ENCODE measurements at places on chromosomes 3 and 15.

DNA sequence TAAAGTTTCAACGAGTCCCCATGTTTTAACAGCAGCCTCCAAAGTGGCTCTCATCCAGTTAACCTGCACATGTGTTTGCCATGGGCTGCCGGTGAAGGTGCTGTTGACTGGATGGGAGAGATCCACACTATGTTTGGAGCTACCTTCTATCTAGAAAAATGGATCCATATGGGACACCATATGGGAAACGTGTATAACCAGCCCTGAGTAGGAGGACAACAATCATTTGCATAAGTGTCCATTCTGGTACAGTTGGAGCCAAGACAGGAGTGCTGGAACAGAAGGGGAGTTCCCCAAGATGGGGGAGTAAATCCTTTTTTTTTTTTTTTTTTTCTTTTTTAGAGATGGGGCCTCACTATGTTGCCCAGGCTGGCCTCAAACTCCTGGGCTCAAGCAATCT, 36.6 kb downstream of the MKRN2 start:
- no peak for DNase-seq

- no peak for DNase-seq
Observed at GRCh38 chr3:114439284-114439683, 145.5 kb downstream of the TIGIT start.

DNA sequence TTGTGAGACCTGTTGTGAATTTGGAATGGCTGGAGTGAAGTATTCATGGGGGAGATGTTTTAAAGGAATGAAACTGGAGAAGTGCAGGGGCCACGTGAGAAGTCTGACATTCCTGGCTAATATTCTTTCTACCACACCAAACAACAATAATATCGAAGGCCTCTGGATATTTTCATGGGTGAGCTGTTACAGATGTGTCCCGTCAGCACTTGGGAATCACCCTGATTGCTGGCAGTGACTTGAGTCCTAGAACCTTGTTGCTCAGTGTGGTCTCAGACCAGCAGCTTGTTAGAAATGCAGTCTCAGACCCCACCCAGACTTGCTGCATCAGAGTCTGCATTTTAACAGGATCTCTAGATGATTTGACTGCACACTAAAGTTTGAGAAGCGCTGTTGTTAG, 113.8 kb downstream of the ITPR1 start:
- DNase-seq = no peak

DNA sequence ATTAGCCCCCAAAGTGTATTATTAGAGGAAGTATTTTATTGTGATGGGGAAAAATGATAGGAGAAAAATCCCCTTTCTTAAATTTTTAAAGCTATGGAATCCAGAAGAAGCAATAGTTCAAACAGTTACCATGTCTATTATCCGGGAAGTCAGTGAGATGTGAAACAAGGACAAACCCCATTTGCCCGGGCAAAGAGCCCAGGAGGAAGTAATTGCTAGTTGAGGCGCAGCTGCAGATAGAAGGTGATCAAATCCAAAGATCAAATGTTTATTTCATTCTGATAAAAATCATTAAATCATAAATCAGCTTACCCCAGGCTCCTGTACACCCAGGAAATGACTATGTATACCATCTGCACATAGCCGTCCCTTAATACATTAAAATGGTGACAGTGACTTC, 204.0 kb upstream of the CRBN start:
- no peak for DNase-seq

DNA sequence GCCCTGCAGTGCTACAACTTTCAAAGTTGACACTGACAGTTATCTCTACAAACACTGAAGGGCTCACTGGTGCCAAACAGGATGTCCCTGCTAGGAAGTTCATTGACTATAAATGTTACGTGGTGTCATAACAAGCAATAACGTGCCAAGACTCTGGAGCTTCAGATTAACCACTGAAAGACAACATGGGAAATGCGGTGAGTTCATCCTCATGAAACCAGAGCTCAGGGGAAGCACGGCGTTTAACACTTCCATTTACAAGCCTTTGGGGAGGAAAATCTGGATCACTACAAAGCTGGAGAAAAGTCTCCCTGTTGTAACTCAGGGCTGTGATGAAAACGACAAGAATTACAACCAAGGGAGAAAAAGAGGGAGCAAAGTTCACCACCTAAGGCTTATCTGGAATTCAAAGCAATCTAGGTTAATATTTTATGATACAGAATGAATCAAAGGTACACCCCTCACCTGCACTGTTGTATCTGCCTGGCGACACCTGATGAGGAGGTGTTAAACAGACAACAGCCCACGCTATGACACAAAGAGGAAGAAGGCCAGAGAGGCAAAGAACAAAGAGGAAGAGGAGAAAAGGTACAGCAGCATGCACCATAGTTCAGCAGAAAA, 27.0 kb downstream of the SHQ1 start:
- peak; percentile 11 for DNase-seq

DNA sequence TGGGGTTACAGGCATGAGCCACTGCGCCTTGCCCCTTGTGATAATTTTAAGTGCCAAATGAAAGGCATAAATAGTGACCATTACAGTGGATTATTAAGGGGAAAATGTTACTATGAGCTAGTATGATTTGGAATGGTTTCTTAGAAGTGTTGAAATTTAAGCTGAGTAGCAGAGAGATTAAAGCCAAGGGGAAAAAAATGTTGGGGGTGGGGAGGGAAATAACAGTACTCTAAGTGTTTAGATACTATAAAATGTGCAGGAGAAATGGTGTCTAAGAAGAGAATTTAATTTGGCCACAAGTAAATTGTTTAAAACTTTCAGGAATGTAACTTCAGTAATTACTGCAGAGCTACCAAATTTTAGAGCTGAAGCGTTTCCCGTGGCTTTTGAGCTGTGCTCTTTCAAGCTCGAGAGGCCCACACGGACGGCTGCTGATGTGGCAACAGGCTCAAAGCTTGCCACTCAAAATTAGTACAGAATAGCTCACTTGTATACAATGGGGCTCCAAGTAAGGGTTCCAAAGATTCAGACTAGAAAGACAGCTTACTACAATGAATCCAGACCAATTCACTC, 23.9 kb upstream of the SLC12A8 start:
- DNase-seq = no peak

- no peak for DNase-seq
Observed at GRCh38 chr3:49661281-49661680, 12.9 kb upstream of the APEH start.

GRCh38 chr3:9399746-9400145, 2.3 kb downstream of the SETD5 start:
- DNase-seq = peak; percentile 72

GRCh38 chr3:152083135-152083534, 185.6 kb upstream of the MBNL1 start:
- DNase-seq = peak; percentile 54

DNA sequence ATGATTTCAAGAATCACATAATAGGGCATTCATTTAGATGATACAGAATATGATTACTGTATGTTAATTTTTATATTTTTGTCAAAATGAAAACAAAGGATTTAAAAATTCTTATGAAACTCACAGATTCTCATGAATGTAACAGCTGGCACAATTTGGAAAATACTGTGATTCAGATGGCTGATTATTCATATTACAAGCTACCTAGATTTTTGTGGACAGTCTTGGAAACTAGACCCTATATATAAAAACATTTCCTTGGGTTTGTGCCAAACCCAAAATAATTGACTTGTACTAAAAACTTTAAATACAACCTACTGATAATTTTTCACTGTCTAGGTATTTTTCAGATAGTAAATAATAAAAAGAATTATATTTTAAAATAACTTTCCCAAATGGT, 26.2 kb downstream of the ZBED2 start:
- DNase-seq = no peak

GRCh38 chr3:111335512-111336303, 206.3 kb upstream of the CD96 start:
- no peak for DNase-seq

DNA sequence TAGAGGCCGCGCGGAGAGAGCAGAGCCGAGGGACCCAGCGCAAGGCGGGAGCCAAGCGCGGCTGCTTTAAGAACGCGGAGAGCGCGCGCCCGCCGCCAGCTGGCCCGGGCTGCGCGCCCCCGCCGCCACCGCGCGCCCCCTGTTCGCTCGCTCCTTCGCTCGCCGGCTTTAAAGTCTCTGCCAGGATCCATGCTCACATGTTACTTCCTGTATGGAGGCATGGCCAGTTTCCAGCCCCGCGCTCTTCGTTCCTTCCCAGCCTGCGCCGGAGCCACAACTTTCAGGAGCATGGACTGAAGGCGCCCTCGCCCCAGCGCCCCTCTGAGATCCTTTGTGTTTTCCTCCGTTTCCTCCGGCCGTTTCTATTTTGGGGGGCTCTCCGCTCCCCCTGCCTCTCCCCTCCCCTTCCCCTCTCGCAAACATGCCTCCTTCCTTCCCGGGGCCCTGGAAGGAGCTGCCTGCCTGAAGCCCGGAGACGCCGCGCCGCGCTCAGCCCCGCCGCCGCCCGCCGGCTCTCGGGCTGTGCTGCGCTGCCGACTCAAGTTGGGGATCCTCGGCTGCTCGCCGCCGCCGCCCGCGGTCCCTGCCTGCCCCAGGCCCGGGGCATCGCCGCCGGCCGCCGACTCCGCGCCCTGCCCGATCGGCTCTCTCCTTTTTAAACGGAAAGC, at the start of gene PTPRG:
TSS of gene PTPRG (plus strand) at position 198 of the 668 bp plus-strand sequence. CDS start 717 bp downstream, outside the sequence.
- peak; percentile 97 for DNase-seq

DNA sequence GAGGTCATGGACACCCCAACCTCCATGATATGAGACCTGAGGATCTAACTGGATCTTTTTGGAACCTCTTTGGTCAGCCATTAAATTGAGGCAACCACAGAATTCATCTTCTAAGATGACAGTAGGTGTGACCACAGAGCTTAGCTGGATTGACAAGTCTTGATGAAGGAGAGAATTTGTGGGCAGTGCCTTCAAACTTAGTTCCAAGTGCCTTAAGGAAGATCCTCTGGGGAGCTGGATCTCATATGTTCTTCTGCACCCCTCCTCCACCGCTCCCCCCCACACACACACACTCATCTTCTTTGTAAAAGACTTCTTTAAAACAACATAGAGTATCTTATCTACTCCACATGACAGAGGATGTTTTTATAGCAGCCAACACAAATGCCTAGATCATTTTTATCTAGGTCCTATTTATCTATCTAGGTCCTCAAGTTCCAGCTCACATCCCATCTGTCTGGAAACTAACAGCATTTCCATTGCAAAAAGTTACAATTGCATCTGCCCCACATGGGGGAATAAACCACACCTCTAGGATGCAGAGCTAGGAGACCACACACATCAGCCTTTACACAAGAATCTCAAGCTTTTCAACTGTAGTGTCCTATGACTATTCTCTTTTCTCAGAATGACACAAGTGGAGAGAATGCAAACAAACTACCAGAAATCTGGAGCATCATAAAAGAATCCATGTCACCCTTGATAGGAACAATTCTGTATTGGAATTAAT, 37.4 kb downstream of the WWTR1 start:
- DNase-seq = no peak

- DNase-seq = no peak
Observed at GRCh38 chr3:77605865-77606264, 566.0 kb downstream of the ROBO2 start.

- DNase-seq = no peak
Observed at GRCh38 chr3:30286007-30286669, 320.3 kb upstream of the TGFBR2 start.

- DNase-seq = no peak
Observed at GRCh38 chr15:48642795-48643194, 2.7 kb downstream of the FBN1 start.

GRCh38 chr3:62319570-62320243, 53.6 kb downstream of the FEZF2 start:
- DNase-seq = no peak

GRCh38 chr15:78727561-78727960, 83.7 kb downstream of the ADAMTS7 start:
- DNase-seq = no peak

DNA sequence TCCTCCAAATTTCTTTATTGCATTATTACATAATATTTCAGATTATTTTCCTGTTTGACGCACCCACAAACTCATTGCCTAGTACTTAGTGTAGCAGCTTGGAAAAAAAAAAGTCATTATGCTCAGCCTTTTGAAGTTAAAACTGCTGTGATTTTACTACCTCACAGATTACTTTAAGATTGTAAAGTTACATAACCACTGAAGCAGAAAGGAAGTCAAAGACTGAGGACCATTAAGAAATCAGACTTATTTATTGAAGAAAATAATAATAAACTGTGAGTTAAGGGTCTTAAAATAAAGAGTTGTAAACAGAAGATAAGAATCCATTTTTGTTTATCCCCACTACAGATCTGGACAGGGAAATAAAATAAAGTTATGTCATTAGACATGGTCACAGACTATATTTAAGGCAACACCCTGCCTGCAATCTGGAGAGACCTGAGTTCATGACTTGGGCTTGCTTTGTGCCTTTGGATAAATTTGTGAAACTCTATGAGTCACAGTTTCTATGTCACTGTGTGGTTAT, 212.1 kb upstream of the ROBO2 start:
- no peak for DNase-seq

GRCh38 chr3:100865442-100865841, 127.8 kb downstream of the ABI3BP start:
- no peak for DNase-seq

GRCh38 chr15:66188464-66188863, 65.1 kb downstream of the MEGF11 start:
- DNase-seq = no peak

DNA sequence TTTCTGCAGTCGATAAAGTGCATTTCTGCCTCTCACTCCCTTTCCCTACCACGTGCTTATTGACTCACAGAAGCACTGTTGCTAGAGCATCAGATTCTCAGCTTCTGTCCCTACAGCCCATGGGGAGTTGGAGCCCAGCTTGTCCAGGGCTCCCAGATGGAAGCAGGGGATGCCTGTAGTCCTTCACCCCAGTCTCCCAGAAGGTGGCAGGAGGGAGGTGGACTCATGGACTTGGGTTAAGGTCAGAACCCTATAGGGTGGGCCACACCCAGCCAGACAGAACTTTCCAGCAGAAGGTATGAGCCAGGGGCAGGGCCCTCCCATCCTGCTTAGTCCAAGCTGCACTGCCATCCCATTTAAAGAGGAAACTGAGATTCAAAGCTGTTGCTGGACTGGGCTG, 33.1 kb upstream of the SEMA3F start:
- DNase-seq = no peak

- no peak for DNase-seq
Observed at GRCh38 chr3:114405202-114405990, 111.6 kb downstream of the TIGIT start.

DNA sequence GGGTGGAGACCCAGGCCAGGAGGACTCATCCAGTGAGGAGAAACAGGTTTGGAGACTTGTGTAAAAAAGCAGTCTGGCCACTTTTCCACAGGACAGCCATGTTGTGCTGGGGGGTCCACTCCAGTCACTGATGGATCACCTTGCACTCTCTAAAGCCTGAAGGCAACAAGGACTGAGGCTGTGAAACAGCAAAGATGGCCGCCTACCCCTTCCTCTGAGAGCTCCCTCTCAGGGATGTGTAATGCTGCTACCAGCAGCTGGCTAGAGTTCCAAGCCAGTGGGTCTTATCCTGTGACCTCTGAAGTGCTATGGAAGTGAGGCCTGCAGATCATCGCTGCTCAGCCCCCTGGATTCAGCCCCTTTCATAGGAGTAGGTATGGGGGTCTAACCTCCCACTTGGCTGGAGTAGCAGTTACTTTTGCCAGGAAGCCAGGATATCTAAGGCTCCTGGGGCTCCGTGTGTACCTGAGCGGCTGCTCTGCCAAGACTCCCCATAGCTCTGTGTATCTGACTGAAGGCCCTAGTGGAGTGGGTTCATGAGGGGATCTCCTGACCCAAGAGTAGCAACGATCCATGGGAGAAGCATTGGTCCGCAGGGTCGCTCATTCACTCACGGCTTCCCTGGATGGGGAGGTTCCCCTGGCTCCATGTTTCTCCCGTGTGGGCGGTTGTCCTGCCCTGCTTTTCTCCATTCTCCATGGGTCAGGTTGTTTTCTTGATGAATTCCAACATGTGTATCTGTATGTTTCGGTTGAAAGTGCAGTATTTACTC, 69.9 kb upstream of the TNFSF10 start:
- no peak for DNase-seq

GRCh38 chr3:51722362-51722761, 15.5 kb downstream of the GRM2 start:
- DNase-seq = no peak
